Inflammatory macrophage (primary cell): ENCODE measurements at places on chromosomes 2 and 18.
A peak's percentile ranks its signal among the peaks of the same experiment; 100 is the strongest.

GRCh38 chr2:137986268-137986667, 22.0 kb downstream of the HNMT start:
- DNase-seq: no peak

- no peak for DNase-seq
Observed at GRCh38 chr2:181786371-181787228, 104.9 kb upstream of the ITPRID2 start.

GRCh38 chr2:214542295-214542694, 131.4 kb downstream of the VWC2L start:
- DNase-seq: no peak

DNA sequence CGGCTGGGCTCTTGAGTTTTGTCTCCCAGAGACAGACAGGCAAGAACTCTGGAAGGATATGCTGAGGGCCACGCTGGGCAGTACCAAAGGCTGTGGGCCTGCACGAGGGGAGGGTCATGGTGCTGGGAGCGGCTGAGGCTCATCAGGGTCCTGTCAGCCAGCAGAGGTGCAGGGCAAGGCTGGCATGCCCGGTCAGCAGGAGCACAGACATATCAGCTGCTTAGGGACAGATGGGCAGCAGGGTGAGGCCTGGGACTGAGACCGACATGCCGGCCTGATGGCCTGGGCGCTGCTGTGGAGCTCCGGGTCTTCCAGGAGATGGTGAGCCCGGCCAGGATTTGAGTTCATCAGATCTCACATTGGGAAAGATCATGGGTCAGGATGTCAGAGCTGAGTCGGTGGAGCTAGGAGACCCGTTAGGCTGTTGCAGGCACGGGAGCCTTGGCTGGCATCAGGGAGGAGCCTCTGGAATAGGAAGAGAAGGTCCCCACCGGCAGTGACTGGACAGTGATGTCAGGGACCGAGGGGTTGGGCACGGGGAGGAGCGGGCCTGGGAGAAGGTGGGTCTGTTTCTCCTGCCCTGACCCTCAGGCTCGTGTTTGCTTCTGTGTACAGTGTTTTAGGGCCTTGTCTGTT, 18.8 kb downstream of the CNDP2 start:
- DNase-seq: no peak

GRCh38 chr2:190908532-190908931, 27.9 kb downstream of the GLS start:
- no peak for DNase-seq

- peak; percentile 78 for DNase-seq
Observed at GRCh38 chr2:113105047-113105785, 22.2 kb upstream of the IL1RN start.

DNA sequence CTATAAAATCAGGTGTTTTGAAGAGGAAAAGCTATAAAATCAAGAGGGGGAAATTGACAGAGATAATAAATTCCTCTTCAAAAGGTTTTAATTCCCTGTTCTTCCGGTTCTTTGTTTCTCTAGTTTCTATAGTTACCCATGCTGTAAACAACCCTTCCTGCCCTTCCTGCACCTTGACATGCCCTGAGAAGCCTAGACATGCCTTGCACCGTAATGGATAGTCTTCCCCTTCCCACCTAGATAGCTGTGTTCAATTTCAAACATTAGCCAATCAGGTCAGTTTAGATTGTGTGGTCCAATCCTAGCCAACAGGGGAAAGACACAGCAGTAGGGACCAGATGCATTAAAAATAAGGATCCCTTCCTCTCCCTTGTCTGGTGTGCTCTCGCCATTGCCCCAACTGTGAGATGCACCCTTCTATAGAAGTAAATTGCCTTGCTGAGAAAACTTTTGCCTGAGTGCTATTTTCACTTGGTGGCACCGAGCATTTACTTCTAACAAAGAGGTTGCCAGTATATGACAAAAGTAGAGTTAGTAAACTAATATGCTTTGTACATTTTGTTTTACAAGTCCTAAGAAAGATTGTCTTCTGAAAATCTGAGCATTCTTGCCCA, 27.1 kb downstream of the SULT1C4 start:
- no peak for DNase-seq

GRCh38 chr2:43006834-43007543, 214.6 kb upstream of the HAAO start:
- no peak for DNase-seq

- DNase-seq: no peak
Observed at GRCh38 chr18:13556502-13556901, 169.9 kb downstream of the FAM210A start.

- peak; percentile 26 for DNase-seq
Observed at GRCh38 chr2:219350710-219351221, 18.2 kb upstream of the RESP18 start.

GRCh38 chr2:159163930-159164329, 122.6 kb downstream of the WDSUB1 start:
- no peak for DNase-seq

- DNase-seq: peak; percentile 35
Observed at GRCh38 chr2:102040229-102040628, 48.5 kb downstream of the IL1R2 start.

DNA sequence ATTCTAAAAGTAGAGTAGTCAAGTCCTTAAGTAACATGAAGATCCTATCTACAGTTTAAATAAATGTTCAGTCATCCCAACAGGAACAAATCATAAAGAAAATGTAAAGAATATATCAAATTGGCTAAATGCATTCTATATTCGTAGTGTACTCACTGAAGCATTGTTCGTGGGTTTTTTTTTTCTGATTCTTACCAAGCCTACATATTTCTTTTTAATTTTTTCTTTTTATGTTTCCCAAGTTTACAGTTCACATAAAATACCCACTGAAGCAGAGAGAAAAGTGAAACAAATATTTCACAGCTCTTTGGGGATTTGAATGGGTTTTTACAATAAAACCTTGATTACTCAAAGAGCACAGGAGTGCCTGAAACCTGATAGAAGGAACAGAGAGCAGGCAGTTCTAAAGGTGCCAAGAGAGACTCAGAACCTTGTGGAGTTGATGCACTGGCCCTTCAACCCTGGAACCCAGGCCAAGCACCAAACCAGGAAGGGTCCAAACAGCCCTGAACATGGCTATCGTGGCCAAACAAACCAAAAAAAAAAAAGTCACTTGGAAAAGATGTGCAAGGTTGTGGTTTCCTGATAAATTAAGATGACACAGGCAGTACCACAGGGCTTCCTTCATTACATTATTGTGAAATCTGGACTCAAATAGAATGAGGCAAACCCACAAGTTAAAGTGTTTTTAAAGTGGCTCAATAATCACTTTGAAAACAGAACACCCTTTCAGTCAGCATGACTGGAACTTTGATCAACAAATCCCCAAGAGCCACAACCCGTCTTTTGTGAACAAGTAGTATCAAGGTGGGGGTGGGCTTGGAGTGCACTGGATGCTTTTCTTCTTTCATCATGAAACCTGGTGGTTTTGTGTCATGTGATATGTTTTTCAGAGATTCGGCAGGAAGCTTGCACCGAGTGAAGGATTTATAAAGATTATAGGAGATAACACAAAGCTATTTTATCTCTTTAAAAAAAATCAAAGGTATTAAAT, 245.0 kb upstream of the FN1 start:
- DNase-seq: peak; percentile 80

GRCh38 chr18:62925031-62925688, 209.8 kb downstream of the PHLPP1 start:
- DNase-seq: peak; percentile 16

DNA sequence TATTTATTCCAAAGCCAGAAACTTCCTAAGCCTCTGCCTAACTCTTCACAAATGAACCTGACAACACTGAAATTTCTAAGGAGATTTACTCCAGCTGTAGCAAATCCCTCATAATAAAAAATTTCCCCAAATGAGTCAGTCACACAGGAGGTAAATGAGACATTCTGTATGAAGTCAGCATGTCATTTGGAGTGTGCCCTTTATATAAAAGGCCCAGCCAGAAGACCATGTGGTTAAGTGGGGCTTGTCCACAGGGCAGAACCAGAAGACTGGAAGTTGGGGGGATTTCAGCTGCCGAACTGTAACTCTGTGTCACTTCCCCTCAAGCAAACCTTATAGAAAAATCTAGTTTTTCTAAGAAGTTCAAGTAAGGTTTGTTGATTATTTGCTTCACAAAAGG, 30.2 kb downstream of the NRP2 start:
- peak; percentile 50 for DNase-seq

DNA sequence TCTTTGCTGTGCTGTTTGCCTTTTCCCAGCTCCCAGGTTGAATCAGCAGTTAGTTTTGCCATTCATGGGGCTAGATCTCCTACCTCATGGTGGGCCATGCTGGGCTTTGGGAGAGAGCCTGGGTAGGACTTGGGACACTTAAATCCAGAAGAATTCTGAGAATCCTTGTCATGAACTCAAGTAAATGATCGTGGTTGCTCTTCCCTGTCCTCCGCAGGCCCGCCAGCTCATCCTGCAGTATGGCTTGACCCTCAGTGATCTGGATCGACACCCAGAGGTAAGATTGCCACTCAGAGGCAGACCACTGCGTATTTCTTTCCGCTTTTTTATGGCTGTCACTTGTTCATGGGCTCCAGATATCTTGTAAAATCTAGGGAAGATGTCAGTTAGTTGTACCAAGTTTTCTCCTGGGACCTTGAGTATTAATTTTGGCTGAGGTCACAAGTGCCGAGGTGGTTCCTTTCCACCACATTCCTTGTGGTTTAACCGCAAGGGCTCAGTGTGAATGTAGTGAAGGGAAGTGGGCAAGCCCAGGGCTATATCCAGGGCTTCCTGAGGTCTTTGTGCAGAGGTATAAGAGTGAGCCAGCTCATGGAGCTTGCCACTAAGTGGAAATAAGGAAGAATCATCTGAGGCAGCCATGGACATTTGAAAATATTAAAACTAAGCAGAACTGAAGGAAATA, 37.7 kb downstream of the RPIA start:
- DNase-seq: peak; percentile 9

DNA sequence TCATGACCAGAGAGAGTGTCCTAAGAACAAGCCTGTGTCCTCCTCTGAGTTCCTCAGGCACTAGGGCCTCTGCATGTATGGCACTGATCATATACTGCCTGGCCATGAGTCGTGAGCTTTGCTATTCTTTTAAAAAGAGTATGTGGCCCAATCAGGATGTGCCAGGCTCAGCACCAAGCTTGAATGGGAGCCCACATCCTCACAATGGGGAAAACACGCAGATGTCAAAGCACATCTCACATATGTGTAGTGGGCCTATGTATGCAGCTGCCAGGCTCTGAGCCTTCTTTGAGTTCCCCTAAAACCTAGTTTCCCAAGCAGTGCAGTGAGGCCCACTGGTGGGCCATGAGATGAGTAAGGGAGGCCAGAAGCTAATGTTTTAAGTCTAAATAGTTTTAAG, 69.9 kb upstream of the SLC1A4 start:
- no peak for DNase-seq

GRCh38 chr2:70817284-70817954, 3.0 kb downstream of the CLEC4F start:
- no peak for DNase-seq

DNA sequence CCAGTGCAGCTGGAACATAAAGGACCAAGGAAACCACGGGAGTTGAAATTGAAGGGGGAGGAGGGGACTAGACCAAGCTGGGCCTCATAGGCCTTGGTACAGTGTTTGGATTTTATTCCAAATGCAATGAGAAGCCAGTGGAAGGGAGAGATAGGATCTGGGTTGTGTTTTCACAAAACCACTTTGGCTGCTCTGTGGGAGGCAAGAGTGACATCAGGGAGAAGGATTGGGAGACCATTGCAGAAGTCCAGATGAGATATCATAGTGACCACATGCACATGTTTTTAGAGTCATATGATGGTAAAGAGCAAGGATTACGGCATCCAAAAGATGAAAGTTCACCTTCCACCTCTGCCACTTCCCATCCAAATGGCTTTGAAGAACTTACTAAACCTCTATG, 210.2 kb downstream of the PAX3 start:
- no peak for DNase-seq

DNA sequence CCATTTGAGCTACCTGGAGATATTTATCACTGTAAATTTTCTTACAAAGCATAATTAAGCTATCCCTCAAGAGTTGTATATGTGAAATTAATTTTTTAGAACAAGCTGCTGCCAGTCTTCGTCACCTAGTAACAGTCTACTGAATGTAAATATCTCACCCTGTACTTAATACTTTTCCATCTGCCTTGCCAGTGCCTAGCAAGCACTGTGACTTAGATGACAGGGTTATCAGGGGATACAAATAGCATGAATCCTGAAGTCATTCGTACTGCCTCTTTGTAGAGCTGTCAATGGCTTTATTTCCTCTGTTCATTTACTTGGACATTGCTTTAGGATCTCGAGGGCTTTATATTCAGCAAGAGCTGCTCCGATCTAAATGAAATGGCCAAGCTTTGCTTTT, 763.6 kb downstream of the ADCYAP1 start:
- no peak for DNase-seq

DNA sequence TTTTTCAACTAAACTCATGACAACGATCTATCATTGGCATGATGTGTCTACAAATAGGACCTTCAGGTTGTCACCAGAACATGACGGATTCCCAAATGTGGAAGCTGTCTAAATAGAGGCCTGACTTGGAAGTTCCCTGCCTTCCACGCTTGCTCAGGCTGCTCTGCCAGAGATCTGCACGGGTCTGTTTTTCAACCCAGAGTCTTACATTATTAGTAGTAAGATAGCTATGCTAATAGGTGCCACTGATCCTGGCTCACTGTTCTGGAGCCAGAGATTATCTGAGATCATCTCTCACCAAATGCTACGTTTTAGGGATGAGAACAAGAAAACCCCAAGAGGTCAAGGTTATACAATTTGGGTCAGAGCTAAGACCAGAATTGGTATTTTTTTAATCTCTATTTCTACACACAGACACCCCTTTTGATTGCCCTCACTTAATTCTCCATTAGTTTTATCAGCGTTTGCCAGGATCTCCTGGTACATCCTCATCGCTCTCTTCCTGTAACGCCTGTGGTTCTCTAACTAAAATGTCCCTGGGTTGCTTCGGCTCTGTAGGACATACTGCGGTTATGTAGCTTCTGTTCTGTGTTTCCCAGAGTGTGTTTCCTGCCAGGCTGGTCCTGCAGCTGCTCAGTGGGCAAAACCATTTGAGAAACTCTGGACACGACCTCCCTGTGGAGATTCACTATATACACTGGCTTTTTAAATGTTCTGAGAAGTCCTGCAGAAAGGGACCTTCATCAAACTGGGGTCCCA, 5.7 kb downstream of the CDC42EP3 start:
- DNase-seq: peak; percentile 48

DNA sequence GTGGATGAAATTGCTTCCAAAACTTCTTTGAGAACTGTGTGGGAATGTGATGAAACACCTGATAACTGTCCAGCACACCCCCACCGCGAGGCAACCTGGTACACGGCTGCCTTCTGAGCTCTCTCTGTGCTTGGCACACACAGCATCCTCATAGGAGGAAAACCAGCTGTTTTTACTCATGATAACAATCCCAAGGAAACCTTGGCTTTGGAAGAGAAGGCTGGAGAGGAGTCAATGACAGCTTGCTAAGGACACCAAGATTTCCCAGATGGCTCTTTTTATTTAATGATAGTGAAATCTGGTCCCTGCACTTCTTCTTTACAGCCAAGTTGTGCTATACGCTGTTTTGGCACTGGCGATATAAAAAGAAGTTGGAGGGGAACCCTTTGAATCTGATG, 232.5 kb upstream of the FN1 start:
- no peak for DNase-seq

DNA sequence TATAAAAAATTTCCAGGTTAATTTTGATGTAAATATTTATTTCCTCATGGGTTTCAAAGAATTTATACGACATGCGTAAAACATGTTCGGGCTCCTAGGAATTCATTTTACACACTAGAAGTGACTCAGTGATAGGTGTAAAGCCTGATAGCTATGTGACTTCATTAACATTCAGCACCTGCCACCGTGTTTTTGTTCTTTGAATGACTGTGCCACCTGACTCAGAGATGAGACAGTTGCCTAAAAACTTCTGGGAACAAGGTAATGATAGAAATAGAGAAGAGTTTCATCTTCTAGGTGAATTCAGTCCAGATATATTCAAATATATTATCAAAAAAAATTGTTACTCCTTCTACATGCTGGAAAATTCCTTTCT, 10.0 kb downstream of the IL1R2 start:
- DNase-seq: no peak
